IMR-90 (cell line): ENCODE measurements at places on chromosomes 2 and 18. TPM values are rescaled to one million over a fixed set of nuclear protein-coding genes. Genes with fewer than 3 reads are reported as not detected.

Gene IL37
- polyA plus RNA-seq, result 0.15 TPM in 1 of 2 replicates, not detected in the other

- no peak overlapping the region for H3K27ac ChIP-seq
- no peak overlapping the region for H3K4me3 ChIP-seq
- H3K36me3 ChIP-seq, result peaks cover 3% of the 10 kb centered on the region; the same call in 1 of the 2 replicates
- no peaks in the 10 kb centered on the region for H3K4me1 ChIP-seq
These were observed 57.9 kb downstream of the EPC2 start for GRCh38 chr2:148702475-148702874.

- H3K27me3 ChIP-seq, result no peaks in the 10 kb centered on the region
- peak; percentile 11 for DNase-seq
- 0 out of 2 replicates have a peak, but pooled peaks cover 2% of the 10 kb centered on the region for H3K4me1 ChIP-seq
- H3K27ac ChIP-seq, result no peak overlapping the region
- no peak overlapping the region for H3K4me3 ChIP-seq
These were observed 10.1 kb downstream of the RPL31 start for GRCh38 chr2:101012054-101012705.

- H3K27ac ChIP-seq, result no peak overlapping the region
- H3K4me3 ChIP-seq, result no peak overlapping the region
- DNase-seq, result no peak
- peaks cover 6% of the 10 kb centered on the region for H3K4me1 ChIP-seq
- H3K27me3 ChIP-seq, result no peaks in the 10 kb centered on the region
These were observed 27.9 kb upstream of the LPIN2 start for GRCh38 chr18:3040881-3041280.

DNA sequence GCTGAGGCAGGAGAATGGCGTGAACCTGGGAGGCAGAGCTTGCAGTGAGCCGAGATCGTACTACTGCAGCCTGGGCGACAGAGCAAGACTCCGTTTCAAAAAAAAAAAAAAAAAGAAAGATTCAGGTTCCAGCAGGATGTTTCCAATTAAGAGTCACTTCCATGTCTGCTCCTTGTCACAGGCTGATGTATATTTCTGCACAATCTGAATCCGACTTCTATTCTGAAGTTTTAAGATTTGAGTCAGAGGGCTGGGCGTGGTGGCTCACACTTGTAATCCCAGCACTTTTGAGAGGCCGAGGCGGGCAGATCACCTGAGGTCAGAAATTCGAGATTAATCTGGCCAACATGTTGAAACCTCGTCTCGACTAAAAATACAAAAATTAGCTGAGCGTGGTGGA, 24.7 kb downstream of the SNRPD1 start:
- no peaks in the 10 kb centered on the region for H3K4me1 ChIP-seq
- DNase-seq, result no peak
- H3K36me3 ChIP-seq, result peaks cover 4% of the 10 kb centered on the region
- H3K27ac ChIP-seq, result no peak overlapping the region
